ENCODE measurements at places on chromosomes 1 and 21.
A peak's percentile ranks its signal among the peaks of the same experiment; 100 is the strongest.

GRCh38 chr1:147273409-147274336 is 31.2 kb downstream of the CHD1L start:
- DNase-seq: peak; percentile 28
- no peaks in the 10 kb centered on the region for H3K4me1 ChIP-seq
- H3K36me3 ChIP-seq: peaks cover 38% of the 10 kb centered on the region
- no peak overlapping the region for H3K4me3 ChIP-seq
- no peaks in the 10 kb centered on the region for H3K27me3 ChIP-seq
- no peak overlapping the region for H3K27ac ChIP-seq

DNA sequence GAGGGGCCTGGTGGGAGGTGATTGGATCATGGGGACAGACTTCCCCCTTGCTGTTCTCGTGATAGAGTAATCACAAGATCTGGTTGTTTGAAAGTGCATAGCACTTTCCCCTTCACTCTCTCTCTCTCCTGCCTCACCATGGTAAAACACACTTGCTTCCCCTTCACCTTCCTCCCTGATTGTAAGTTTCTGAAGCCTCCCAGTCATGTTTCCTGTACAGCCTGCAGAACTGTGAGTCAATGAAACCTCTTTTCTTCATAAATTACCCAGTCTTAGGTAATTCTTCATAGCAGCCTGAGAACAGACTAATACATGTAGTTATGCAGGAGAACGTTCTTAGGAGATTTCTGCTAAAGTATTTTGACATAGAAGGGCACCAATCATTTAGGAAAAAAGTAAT is 59.9 kb upstream of the FBXO28 start:
- H3K36me3 ChIP-seq: no peaks in the 10 kb centered on the region
- no peak overlapping the region for H3K4me3 ChIP-seq
- no peak overlapping the region for H3K27ac ChIP-seq
- no peaks in the 10 kb centered on the region for H3K4me1 ChIP-seq

DNA sequence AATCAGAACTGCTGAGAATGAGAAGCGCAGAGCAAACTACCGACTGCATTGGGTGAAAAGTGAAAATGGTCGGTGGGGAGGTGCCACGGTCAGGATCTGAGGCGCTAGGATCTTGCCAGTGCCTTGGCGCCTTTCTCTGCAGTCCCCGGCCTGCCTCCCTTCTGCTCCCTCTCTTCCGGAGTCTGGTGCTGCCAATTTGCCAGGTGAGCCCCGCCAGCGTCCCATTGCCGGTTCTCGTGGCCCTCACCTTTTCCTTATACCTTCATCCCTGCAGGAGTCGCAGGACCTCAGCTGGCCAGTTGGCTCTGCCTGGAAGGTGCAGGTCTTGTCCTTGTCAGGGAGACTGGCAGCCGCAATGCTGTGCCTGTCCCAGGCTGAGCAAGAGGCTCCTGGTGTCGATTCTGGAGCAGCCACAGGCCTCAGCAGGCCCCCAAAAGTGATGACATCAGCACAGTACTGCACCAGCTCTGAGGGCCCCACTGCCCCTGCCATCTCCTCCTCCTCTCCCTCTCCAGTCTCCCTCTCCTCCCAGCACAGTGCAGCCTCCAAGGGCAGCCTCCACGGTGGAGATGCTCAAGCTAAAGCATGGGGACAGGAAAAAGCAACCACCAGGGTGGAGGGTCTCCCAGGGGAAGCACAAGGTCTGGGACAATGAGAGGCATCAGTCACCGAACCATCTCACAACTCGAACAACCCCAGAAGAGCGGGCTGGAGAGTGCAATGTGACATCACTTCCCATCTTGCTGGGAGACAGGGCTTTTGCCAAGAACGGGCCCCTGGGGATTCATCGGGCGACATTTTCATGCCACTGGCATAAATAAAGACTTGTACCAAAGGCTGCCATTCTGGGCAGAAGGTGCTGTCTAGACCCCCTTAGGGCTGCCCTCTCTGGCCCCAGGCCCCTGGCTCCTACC is 37.1 kb upstream of the H6PD start:
- peaks cover 20% of the 10 kb centered on the region for H3K4me1 ChIP-seq
- H3K4me3 ChIP-seq: no peak overlapping the region
- DNase-seq: no peak
- no peak overlapping the region for H3K27ac ChIP-seq
- H3K36me3 ChIP-seq: no peaks in the 10 kb centered on the region

DNA sequence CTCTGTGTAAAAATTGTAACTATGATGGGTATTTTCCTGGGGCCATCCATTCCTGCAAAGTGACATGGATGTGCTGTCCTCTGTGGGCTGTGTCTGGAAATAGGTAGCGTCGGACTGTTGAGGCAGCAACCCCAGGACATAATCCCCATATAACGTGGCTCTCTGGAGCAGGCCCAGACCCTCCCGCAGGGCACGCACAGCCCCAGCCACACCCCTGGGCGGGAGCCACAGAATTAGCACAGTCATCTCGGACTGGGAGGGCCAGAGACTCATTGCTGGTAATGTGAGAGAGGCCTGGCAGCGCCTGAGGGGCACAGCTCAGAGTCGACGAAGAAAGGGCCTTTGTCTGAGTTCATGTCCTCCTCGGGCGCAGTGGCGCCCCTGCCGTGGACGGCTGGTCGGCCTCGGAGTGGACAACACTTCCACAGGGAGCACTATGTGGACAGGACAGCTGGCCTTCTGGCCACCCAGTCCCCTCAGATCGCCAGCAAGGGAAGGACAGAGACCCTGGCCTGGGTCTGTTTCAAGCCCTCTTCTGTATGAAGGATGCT is 20.1 kb downstream of the SIM2 start:
- H3K36me3 ChIP-seq: no peaks in the 10 kb centered on the region
- H3K4me3 ChIP-seq: no peak overlapping the region
- H3K27me3 ChIP-seq: peaks cover 42% of the 10 kb centered on the region
- H3K4me1 ChIP-seq: no peaks in the 10 kb centered on the region

- peaks cover 71% of the 10 kb centered on the region for H3K27me3 ChIP-seq
- H3K4me1 ChIP-seq: no peaks in the 10 kb centered on the region
- H3K4me3 ChIP-seq: no peak overlapping the region
- DNase-seq: no peak
- H3K27ac ChIP-seq: no peak overlapping the region
- H3K36me3 ChIP-seq: no peaks in the 10 kb centered on the region
Observed at GRCh38 chr1:153488731-153489130, 28.3 kb upstream of the S100A7 start.

DNA sequence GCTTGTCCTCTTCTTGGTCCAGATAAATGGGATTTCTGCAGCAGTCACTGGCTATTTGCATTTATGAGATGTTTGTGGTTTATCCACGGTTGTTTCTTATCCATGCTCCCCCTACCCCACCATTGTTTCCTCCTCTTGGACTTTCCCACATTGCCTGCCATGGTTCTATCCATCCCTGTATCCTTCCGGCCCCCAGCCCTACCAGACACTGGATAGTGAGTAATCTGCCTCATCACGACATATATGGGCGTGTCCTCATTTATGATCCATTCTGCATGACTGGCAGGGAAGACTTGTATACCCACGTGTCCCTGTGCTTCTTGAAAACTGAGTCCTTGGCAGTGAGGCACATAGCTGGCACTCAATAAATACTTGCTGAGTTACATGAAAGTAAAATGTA is 40.1 kb downstream of the CACNA1S start:
- H3K27me3 ChIP-seq: peaks cover 34% of the 10 kb centered on the region
- no peak overlapping the region for H3K27ac ChIP-seq
- peaks cover 7% of the 10 kb centered on the region for H3K4me1 ChIP-seq
- no peak for DNase-seq
- H3K36me3 ChIP-seq: no peaks in the 10 kb centered on the region

DNA sequence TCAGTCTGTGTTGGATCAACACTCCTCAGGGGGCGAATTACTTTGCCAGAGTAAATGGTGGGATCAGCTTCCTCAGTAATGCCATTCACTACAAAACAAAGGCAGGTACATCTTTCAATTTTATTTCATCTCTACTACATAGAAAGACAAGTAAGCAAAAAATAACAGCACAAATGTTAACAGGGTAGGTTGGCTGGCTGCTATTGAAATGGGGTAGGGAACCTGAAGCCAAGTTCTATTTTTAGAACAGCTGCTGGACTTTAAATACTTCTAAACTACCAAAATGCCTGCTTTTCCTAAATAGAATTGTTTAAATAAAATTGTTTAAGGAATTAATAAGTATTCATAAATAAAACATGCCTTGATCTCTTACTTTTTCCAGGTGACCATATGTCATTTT is 7.3 kb upstream of the NRAS start:
- H3K4me3 ChIP-seq: no peak overlapping the region
- H3K27ac ChIP-seq: peak overlapping the region; percentile 77
- peaks cover 95% of the 10 kb centered on the region for H3K36me3 ChIP-seq
- no peak for DNase-seq
- no peaks in the 10 kb centered on the region for H3K27me3 ChIP-seq

DNA sequence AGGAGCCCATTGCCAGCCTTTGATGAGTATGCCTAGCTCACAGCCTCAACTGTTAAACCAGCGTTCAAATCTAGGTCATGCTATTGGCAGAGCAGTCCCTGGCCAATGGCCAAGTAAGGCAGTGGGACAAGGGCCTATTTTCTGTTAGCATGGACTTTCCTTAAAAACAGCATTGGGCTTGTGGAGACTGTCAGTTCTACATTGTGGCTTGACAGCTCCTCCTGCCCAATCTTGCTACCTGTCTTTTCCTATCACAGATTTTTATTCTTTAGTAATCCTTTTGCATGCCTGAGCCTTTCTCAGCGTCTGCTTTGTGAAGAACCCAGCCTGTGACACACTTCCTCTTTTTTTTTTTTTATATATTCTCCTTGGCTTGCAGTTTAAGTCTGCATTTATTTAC is 56.4 kb downstream of the DIP2A start:
- H3K4me3 ChIP-seq: peak overlapping the region; percentile 59
- H3K36me3 ChIP-seq: peaks cover 70% of the 10 kb centered on the region
- H3K4me1 ChIP-seq: peaks cover 17% of the 10 kb centered on the region
- no peak overlapping the region for H3K27ac ChIP-seq
- peak; percentile 61 for DNase-seq

GRCh38 chr1:168098534-168099320 is 38.0 kb downstream of the GPR161 start:
- H3K4me1 ChIP-seq: no peaks in the 10 kb centered on the region
- peaks cover 18% of the 10 kb centered on the region for H3K27me3 ChIP-seq
- no peak for DNase-seq

DNA sequence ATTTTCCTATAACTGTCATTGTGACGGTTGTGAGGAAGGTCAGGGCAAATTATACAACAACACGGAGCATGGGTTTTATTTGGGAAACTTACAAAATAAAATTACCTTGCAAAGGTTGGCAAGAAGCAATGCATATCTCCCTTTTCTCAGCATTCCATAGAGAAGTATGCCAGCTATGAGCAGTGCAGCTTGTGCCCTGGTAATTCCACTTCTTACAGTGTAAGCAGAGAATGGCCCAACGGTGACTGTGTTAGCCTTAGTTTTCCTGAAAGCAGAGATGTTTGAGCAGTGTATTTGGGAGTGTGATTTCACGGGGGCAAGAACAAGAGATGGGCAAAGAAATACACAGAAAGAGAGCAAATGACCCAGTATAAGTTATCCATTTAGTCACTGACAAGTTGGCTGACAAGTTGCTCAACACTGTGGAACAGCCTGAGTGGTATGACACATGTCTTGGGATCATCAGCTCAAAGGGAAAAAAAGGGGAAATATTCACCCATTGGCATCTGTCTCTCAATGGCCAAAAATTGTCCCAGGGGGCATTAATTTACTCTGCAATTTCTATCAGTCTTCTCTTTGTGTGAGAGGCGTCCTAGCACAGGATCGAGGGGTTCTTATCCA is 210.9 kb upstream of the NRIP1 start:
- H3K27ac ChIP-seq: no peak overlapping the region
- H3K4me3 ChIP-seq: no peak overlapping the region
- no peak for DNase-seq
- no peaks in the 10 kb centered on the region for H3K27me3 ChIP-seq

GRCh38 chr1:94864821-94865220 is 44.7 kb downstream of the SLC44A3 start:
- no peak overlapping the region for H3K4me3 ChIP-seq
- H3K36me3 ChIP-seq: peaks cover 3% of the 10 kb centered on the region
- DNase-seq: no peak
- H3K27me3 ChIP-seq: no peaks in the 10 kb centered on the region
